Suppressor macrophage (primary cell): ENCODE measurements at places on chromosomes 4 and X.

DNA sequence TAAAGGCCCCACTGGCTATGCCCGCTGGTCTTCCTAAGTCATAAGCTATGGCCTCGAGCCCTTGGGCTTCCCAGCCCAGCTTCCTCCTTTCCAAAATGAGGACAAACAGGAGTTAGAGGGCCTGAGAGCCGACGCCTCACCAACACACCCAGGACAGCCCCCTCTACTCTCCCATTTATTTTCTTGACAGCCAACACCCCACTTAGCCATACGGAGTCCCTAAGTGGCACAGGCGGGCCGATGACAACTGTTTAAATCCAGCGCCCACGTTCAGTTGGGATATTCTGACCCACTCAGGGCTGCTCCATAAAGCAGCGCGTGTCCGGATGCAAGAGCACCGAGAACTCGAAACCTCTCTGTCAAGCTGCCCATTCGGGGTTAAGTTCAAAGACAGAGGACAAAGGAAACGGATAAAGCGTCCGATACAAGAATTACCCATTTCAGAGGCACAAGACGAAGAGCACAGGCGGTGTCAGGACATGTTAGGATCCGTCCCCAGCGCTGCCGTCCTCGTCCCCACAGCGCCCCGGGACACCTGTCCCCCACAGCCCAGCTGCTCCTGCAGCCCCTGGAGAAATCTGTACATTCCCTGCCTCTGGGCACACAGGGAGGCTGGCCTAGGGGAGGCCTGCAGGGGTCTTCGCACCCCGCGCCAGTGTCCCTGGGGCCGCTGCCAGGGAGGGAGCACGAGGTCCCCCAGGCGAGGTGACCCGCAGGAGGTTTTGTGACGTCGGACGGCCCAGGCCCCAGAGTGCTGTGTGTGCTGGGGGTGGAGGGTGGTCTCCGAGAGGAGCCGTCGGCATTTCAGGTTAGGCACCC lies 1.2 kb downstream of the PRKX start:
- DNase-seq: peak; percentile 52

GRCh38 chrX:78573630-78574029 lies 85.5 kb downstream of the RTL3 start:
- DNase-seq: no peak

- no peak for DNase-seq
These were observed 1427.4 kb upstream of the ADGRL3 start for GRCh38 chr4:59772641-59773139.

DNA sequence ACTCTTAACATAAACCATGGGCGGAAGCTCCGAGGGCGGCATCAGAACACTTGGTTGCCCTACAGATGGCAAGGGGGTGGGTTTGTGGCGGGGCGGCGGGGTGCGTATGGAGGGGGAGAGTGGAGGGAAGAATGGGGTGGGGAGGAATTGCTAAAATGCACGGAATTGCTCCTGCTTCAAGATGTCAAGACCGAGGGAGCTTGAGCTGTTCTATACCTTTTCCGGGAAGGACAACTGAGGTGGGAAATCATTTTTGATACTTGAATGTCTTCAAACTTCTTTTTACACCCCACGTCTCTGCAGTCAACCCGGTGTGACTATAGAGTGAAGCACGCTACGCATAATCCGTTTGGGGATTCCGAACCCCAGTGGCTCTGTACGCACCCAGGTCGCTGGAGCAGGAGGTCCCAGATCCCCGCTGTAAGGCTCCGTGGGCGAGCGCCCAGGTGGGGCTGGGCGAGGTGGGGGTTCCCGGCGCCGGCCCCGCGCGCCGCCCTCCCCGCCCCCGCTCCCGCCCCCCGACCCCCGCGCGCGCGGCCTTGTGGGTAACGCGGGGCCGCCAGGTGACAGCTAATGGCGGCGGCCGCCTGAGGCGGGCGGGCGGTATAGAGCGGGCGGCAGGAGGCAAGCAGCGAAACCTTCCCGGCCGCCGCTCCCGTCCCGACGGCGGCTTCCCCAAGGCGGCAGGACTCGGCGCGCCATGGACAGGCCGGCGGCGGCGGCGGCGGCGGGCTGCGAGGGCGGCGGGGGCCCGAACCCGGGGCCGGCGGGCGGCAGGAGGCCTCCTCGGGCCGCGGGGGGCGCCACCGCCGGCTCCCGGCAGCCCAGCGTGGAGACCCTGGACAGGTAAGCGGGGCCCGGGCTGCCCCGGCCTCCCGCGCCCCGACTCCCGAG lies at the start of gene MTMR1:
TSS of gene MTMR1 (plus strand) at position 566 of the 894 bp plus-strand sequence. CDS start at position 701, 135 bp downstream.
- DNase-seq: no peak

- no peak for DNase-seq
These were observed 153.3 kb upstream of the LNX1 start for GRCh38 chr4:53744446-53745160.

GRCh38 chrX:72121383-72121782 lies 10.3 kb downstream of the RTL5 start:
- DNase-seq: peak; percentile 78

DNA sequence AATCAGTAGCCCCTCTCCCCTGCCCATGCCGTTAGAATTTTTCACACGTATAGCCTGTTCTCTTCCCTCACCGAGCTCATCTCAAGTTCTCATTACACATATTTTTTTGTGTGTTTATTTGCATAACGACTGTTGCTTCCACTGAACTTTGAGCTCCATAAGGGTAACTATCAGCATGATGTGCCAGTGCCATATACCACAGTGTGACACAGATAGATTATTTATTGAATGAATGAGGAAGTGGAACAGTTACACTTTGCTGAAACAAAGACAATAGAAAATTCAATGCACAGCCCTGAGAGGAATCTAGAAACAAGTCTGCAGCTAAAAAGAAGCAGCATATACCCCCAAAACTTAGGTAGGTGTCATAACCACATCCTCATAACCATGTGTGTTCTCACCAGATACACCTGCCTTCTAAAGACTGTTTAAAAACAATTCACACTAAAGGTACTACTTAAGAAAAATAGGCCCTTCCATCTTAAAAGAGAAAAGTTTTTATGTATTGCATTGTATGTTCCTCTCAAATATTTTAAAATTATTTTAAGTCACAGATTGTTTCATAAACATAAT lies 389.9 kb downstream of the PACRGL start:
- no peak for DNase-seq

GRCh38 chr4:155526452-155527169 lies 140.0 kb upstream of the GUCY1A1 start:
- DNase-seq: no peak

GRCh38 chr4:146104541-146104940 lies 71.0 kb upstream of the LSM6 start:
- DNase-seq: peak; percentile 16

- DNase-seq: no peak
These were observed 12.7 kb upstream of the SPIN4 start for GRCh38 chrX:63363788-63364187.

DNA sequence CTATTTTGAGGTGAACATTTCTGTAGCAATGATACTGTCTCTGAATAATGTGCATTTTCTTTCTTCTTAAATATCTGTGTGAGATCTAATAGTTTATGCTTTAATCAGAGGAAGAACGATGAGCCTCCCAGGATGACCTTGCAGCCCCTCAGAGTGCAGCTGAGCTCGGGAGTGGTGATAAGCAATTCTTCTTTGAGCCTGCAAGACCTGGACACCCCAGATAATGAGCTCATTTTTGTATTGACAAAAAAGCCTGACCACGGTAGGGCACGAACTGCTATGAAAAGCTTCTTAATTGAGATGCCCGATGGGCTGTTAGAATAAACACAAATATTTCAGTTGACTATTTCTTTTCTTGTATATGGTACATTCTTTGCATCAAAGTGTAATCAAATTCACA lies 105.0 kb upstream of the ANXA3 start:
- DNase-seq: no peak

DNA sequence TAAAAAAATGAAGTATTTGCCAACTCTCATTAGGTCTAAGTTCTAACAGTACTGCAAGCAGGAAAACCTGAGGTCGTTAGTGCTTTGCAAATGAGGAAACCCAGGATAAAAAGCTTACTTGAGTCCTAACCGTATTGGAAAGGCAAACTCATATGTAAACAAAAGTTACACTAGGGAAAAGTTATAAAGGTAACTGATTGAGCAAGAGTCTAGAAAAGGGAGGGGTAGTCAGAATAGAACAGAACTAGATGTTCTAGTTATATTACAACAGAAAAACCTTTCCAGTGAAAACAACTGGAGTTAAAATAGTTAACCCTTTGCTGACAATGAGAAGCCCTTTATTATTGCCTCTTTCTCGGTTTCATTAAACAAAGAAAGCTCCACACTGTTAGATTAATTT lies 66.4 kb upstream of the MAOA start:
- DNase-seq: no peak

DNA sequence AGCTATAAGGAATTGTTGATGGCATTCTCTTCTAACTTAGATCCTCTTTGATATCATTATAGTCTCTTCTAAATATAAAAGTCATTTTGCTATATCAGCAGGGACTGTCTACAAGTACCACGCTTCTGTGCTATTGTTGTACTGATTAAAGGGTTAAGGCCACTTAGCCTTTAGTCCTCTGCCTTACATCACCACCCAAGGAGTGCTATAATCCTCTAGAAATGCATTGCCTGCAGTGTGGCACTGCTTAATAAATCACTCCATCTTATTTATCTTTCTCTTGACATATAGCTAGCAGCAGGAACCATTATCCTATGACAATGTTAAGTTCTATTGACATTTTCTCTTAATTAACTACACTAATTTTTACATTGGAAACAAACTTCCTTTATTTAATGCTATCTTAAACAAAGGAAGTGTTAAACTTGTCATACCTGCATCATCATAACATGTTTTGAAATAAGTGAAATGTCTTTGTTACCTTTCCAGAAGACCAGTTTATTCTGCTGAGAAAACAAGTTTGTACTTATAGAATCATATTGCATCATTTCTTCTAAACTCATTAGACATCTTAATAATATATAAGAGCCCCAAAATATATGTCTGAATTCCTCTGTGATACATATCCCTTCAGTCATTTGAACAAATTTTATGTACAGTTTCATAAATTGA lies 360.9 kb upstream of the ATOH1 start:
- DNase-seq: no peak

DNA sequence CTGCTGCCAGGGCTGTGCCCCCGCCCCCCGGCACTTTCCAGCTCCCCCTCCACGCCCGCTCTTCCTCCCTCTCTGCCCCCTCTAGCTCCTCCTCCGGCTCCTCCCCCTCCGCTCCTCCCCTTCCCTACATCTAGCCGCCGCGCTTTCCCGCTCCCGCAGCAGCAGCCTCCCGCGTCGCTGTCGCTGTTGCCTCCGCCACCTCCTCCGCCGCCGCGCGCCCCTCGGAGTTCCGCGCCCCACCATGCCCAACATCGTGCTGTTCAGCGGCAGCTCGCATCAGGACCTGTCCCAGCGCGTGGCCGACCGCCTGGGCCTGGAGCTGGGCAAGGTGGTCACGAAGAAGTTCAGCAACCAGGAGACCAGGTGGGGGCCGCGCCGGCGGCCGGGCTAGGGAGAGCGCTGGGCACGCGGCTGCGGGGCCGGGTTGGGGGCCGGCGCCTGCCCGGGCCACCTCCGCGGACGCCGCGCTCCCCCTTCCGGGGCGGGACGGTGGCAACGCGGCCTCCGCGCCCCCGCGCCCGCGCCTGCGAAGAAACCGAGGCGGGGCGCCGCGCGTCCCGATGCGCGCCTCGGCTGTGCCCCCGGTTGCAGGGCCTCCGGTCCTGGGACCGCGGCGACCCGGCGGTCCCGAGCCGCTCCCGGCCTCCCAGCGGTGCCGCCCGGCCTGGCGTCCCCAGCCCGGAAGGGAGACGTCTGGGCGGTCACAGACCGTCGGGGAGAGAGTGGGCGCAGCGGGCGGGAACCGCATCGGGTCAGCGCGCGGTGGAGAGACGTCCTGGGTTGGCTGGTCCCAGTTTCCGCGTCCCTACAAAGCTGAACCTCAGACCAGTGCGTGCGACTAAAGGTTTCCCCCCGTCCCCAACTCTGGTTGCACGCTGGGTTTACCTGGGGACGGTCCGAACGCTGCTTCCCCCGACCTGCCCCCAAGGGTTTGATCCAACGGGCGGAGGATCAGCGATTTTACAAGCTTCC lies at the start of gene PRPS2:
TSS of gene PRPS2 (plus strand) at position 156 of the 972 bp plus-strand sequence. CDS start at position 242, 86 bp downstream.
- DNase-seq: peak; percentile 70

- DNase-seq: no peak
These were observed 14.5 kb upstream of the LNX1 start for GRCh38 chr4:53605783-53606182.

GRCh38 chr4:21512353-21512752 lies 436.2 kb downstream of the KCNIP4 start:
- no peak for DNase-seq

- no peak for DNase-seq
These were observed 1.2 kb upstream of the CD40LG start for GRCh38 chrX:136646602-136647239.

DNA sequence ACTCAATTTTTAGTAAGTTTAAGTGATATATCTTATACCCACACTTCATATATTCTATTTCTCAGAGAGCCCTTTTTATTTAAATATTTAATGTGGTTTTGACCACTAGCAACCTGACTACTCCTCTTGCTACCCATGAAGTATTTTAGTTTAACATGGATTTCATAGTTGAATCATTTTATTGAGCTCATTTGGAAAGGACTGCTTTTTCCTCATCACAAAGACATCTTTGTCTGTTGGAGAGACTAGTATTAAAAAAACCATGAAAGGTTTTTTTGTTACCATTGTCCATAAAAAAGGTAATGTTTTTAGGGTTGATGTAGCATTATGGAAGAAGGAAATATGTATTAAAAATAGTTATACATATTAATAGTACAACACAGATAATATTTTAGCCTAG lies 139.5 kb downstream of the RAPGEF2 start:
- DNase-seq: no peak

DNA sequence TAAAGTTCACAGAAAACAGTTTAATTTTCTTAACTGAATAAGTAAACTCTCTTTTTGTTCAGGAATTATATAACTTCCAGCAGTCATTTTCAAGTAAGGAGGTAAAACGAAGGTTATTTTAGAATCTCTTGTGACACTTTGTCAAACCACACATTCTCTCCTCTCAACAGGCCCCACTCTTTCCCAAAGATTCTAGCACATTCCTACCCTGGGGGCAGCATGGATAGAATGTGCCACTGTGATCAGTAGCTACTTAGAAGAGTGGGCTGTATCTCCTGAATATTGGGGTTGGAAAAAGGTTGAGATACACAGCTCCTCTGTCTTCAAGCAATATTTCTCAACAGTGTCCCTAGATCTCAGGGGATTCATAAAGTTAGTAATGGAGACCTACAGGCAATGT lies 157.6 kb downstream of the EMCN start:
- DNase-seq: no peak

GRCh38 chr4:138595731-138596460 lies 353.7 kb upstream of the SLC7A11 start:
- no peak for DNase-seq

- no peak for DNase-seq
These were observed 41.0 kb downstream of the RS1 start for GRCh38 chrX:18630934-18631333.

DNA sequence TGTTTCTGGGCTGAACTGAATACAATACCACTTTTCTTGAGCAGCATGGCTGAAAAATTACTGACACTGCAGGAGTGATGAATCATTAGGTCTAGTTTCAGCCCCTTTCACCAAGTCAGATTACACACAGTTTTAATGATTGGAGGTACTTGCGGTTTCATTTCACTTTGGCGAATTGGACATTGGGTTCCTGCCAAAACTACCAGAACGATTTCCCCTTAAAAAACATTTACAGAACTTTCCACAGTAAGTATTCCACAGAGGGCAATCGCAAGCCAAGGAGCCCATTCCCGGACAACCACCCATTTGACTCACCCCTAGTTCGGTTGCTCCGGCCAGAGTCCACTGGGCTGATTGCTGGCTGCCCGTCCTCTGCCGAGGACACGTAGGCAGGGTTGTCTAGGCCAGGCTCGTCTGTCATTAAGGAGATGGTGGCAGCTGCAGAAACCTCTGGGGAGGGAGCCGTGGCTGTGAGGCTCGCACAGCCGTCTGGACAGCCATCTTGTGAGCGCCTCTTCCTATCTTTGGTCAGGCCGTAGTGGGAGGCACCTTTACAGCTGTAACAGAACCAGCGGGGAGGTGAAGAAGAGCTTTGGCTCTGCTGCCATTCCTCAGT lies 83.5 kb downstream of the LNX1 start:
- DNase-seq: no peak
